ENCODE measurements at places on chromosomes 16 and 17. TPM values are rescaled to one million over a fixed set of nuclear protein-coding genes. Genes with fewer than 3 reads are reported as not detected.

- no peak for DNase-seq
Observed at GRCh38 chr17:6626616-6627015, 13.9 kb downstream of the KIAA0753 start.

DNA sequence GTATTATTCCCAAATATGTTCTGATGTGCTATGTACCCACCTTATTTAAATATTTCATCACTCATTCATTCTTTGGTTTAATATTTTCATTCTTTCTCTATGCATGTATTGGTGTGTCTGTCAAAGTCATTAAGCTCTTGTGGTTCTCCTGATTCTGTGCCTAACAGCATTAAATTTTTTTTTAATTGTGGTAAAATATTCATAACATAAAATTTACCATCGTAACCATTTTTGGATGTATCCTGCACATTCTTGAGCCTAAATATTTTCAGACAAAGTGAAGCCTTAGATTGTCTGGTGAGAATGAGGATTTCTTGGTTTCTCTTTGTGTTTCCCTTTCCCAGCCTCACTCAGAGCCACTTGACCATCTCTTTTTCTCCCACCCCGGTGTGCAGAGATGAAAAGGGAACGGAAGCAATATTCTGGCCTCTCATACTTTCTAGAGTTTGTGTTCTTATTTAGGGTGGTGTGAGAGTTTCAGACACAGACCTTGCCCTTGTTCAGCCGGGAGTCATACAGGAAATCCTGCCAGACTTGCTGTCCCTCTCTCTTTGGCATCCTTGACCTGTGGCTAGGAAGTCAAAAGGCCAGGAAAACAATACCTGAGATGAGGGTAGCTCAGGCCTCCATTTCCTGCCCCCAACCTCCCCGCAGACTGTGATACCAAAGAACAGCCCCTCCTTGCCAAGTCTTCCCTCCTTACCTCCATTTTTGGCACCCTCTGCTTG lies 4.9 kb downstream of the CCL5 start:
- no peak for DNase-seq

GRCh38 chr17:35568561-35568960 lies 7.9 kb upstream of the SLFN14 start:
- DNase-seq, result no peak

GRCh38 chr16:76464955-76465620 lies 187.9 kb downstream of the CNTNAP4 start:
- no peak for DNase-seq

The MILR1 gene
- polyA plus RNA-seq, result 1.7 TPM

The TMEM98 gene
- polyA plus RNA-seq, result 228 TPM

The KRTAP4-9 gene
- not detected for polyA plus RNA-seq

GRCh38 chr17:36523113-36523512 lies 11.6 kb downstream of the MYO19 start:
- DNase-seq, result no peak

- no peak for DNase-seq
Observed at GRCh38 chr17:40104594-40105486, 4.5 kb upstream of the NR1D1 start.

- DNase-seq, result no peak
Observed at GRCh38 chr17:67369676-67370075, 3.3 kb upstream of the PSMD12 start.

DNA sequence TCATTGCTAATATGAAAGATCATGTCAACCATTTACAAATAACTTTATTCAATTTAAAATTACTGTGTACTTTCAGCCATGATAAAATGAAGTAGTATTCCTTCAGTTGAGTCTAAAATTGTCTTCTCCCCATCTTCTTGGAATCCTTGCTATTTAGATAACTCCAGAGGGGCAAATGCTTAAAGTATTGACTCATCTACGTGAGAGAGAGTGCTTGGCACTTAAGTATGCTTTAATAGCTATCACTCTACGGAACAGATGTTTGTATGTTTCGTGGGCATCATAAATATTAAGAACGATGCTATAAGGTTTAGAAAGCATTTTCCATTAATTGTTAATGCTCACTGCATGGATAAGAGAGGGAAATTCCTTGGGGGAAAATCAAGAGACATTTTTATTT lies 69.3 kb upstream of the MED13 start:
- no peak for DNase-seq

DNA sequence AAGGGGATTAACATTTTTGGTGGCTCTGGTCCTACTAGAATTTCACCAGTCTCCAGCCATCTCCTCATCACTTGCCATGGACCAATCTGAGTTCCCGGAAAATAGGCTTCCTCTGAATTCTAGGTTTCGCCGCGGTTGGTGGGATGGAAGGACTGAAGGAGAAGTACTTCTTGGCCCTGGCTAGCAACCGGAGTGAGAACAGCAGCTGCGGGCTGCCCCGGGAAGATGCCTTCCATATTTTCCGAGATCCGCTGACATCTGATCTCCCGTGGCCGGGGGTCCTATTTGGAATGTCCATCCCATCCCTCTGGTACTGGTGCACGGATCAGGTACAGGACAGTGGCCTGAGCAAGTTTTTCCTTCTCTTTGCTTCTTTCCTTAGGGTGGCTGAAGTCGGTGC lies 45.0 kb downstream of the SLC5A11 start:
- DNase-seq, result no peak

The TOM1L1 gene
- 104 TPM for polyA plus RNA-seq

The CETP gene
- 14.7 TPM for polyA plus RNA-seq

GRCh38 chr17:80952291-80952690 lies 39.4 kb upstream of the CHMP6 start:
- DNase-seq, result no peak

- DNase-seq, result no peak
Observed at GRCh38 chr16:48597563-48598387, 12.2 kb downstream of the N4BP1 start.

DNA sequence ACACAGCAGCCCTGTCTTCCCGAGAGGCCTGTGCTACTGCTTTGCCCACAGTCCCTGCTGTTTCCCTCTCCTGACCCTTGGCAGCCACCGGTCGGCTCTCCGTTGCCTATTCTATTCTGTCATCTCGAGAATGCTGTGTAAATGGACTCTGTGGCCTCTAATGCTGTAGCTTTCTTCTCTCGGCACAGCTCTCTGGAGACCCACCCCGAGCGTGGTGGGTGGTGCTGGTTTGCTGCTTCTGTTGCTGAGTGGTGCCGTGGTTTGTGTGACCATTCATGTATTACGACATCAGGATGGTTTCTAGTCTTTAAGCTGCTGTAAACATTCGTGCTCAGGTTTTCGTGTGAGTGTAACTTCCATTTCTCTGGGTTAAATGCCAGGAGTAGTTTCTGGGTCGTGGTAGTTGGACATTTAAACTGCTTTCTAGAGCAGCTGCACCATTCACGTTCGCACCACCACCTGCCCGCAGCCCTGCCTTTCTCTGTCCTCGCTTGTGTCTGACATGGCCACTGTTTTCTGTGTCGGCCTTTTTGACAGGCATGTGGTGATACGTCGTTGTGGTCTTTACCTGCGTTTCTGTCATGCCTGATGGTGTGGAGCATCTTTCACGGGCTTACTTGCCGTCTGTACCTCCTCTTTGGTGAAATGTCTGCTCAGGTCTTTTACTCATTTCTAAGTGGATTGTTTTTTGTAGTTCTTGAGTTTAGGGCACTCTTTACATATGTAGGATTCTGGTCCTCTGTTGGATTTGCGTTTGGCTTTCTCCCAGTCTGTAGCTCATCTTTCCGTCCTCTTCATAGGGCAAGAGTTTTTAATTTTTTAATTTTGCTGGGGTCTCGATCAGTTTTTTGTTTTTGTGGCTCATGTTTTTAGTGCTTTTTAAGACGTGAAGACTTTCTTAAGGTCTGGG lies 47.7 kb upstream of the ZNF750 start:
- no peak for DNase-seq
